Activated CD4-positive, alpha-beta T cell treated with anti-CD3 and anti-CD28 coated beads for 4 hours (primary cell): ENCODE measurements at places on chromosomes 2 and 18.

DNA sequence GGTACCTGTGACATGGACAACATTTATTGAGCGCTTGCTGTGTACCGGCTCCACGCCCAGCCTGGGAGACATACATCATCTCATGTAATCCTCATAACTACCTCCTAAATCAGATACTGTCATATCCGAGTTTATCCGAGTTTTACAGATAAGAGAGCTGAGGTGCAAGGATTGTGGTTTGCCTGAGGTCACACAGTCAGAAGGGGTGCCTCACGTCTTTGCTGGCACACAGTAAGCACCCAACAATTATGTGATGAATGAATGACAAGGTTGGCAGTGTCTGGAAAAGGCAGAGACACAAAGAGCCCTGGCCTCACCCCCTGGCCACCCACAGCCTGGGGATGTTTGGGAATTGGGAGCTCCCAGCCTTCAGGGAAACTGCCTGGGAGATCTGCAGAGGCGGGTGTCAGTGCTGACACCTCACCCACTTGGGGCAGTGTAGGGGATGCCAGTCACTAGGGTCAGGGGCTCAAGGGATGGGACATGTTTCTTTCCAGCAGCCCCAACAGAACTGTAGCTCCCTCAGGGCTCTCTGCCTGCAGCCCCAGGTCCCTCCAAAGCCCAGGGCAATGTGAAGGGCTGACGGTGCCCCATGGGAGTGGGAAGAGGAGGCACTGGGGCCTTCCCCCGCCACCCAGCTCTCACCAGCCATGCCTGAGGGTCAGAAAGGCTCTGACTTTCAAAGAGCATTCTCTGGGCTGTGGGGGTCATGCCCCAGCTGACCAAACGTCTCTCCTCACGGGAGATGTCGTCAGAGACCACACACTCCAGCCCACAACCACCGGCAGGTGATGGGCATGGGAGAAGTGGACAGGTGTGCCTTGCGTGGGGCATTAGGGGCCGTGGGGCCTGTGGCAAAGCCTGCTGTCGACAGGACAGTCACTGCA, 157.5 kb downstream of the ZFP36L2 start:
- no peak for DNase-seq

- DNase-seq: no peak
Observed at GRCh38 chr2:85847051-85847588, 41.7 kb downstream of the ST3GAL5 start.

DNA sequence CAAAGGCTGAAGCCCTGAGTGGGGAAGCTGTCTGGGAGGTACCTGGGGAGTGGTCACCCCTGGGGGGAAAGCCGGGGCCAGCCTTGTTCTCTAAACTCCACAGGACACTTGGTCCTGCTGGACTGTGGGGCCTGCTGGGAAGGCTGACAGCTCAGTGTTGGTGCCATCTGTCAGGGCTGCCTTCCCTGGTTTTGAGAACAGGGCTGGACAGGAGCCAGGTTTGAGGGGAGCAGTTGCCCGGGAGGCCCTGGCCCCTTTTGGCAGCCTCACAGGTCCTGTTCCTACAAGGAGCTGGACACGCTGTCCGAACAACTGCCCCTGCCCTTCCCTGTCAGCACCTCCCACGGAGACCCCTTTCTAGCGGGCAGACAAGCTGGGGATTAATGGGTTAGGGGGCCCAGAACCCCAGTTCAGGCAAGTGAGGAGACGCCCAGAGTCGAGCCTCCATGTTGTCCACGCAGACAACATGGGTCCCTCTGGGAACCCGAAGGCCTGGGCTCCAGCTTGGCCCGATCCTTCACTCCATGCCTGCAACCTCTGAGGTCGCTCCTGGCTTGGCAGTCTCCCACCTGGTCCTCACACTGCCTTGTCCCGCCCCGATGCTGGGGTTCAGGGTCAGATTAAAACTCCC, 40.8 kb downstream of the ATOH8 start:
- DNase-seq: no peak

DNA sequence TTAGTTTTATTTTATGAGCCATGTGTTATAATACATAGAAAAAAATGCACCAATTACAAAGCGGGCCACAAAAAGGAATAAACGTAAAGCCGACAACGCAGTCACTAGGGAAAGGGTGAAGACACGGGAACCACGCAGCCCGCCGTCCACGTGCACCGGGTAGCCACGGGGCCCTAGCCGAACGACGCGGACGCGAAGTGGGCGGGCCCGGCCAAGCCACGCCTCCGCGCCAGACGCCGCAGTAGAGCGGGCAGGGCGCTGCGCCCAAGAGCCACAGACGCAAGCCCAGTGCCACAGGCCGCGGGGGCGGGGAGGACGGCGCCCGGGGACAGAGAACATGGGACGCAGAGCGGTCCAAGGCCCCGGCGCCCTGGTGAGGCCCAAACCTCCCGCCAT, at the start of gene DUSP28:
Gene DUSP28, plus strand, starts transcription at position 274 of the 396 bp plus-strand sequence. CDS start 328 bp downstream, outside the sequence.
- DNase-seq: peak; percentile 88

- no peak for DNase-seq
Observed at GRCh38 chr2:205290299-205290698, 392.0 kb upstream of the NRP2 start.

GRCh38 chr2:77518311-77518710, 3.9 kb downstream of the LRRTM4 start:
- DNase-seq: no peak

- peak; percentile 64 for DNase-seq
Observed at GRCh38 chr2:37982147-37982582, 57.1 kb downstream of the RMDN2 start.

DNA sequence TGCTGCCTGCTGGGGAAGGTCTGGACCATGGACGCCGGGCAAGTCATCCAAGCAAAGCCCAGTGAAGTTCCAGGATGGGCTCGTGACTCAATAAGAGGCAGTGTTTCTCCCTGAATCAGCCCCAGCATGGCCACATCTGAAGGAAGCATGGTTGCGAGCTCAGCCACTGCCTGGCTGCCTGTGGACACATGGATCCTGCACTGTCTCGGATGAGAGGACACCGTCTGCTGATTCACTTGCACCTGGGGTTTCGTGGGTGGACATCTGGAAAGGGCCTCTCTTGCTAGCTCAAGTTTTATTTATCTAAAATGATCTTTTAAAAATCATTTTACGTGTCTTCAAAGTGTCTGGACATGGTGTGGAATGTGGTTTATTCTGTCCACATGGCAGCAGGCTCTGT, 224.8 kb upstream of the FN1 start:
- no peak for DNase-seq
